ENCODE measurements at places on chromosomes 4 and X. TPM values are rescaled to one million over a fixed set of nuclear protein-coding genes. Genes with fewer than 3 reads are reported as not detected.

DNA sequence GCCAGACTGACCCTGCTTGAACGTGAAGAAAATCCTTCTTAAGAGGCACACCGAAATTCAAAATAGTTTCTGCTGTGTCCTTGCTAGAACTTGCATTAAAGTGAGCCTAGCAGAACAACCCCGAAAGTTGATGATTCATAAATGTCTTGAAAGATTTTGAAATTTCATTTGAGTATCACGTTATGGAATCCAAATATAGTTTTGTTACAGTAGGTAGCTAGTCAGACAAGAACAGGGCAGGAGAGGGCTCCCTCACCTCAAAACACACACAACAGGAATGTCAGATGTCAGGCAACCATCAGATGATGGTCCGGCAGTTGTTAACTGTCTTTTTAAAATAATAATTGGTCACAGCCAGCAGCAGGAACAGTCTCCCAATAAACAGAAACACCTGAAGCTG, 259.6 kb upstream of the GNPDA2 start:
- DNase-seq, result no peak

DNA sequence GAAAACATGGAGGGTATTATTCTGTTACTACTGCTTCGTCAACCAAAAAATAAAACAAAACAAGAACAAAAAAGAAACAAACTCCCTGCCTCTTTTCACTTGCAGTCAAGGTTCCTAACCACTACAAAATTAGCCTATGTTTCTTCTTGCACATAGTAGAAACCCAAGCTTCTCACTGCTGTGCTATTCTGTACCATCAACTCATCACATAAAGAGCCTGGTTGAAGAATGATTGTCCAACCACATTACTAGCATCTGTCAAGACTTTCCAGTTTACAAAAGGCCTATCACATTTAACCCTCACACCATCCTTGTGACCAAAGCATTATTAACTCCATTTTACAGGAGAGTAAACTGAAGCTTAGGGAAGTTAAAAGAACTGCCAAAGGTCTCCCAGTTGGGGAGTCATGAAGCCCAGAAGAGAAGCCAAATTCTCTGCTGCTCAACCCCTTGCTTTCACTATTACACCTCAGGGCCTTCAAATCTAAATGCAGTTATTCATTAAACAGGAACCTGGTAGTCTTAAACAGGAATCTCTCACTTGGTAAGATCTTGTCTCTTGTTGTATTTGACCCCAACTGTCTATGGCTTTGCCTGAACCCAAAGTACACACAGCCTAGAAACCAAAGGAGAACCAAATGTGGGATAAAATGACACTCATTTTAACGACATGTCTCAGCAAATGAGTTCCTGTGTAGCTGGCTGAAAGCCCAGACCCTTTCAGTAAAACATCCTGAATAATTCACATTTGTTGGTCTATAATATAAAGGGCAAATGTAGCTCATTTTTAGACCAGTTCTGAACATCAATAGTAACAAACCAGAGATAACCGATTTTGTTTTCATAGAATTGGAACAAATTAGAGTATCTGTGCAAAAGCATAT, 8.6 kb downstream of the F9 start:
- DNase-seq, result no peak

GRCh38 chr4:164304101-164304639, 449.8 kb upstream of the SMIM31 start:
- DNase-seq, result no peak

- no peak for DNase-seq
These were observed 65.6 kb downstream of the NBDY start for GRCh38 chrX:56794404-56795230.

The KCNIP4 gene
- total RNA-seq, result 126 TPM

The CSAG1 gene
- not detected for total RNA-seq
